ENCODE measurements at places on chromosomes 4 and X. TPM values are rescaled to one million over a fixed set of nuclear protein-coding genes. Genes with fewer than 3 reads are reported as not detected.

- no peak for DNase-seq
Observed at GRCh38 chr4:15753786-15754185, 24.3 kb upstream of the CD38 start.

GRCh38 chrX:137915466-137915865, 349.5 kb downstream of the ZIC3 start:
- DNase-seq: no peak

- no peak for DNase-seq
Observed at GRCh38 chrX:11193035-11193469, 81.9 kb downstream of the HCCS start.

GRCh38 chrX:140504371-140505324, at the start of gene SOX3:
Gene SOX3 (minus strand): TSS chrX:140505069. CDS start chrX:140505060, 9 bp downstream.
- DNase-seq: no peak

The NSUN7 gene
- total RNA-seq: 1.1 TPM
